ENCODE measurements at places on chromosomes 2 and 18.

DNA sequence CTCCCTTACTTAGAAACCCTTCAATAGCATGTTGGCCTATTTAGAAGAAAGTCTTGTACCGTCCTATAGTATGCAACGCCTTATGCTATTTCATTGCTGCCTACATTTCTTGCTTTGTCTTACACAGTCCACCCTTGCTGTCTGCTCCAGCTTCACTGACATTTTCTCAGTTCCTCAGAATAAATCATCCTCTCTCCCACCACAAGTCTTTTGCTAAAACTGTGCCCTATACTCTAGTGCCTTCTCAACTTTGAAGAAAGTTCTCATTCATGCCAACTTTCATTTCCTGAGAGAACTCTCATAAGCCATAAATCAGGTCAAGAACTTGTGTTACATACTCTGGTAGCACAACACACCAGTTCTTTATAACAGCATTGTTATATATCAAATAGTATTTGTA, 54.3 kb upstream of the COL3A1 start:
- DNase-seq: no peak

DNA sequence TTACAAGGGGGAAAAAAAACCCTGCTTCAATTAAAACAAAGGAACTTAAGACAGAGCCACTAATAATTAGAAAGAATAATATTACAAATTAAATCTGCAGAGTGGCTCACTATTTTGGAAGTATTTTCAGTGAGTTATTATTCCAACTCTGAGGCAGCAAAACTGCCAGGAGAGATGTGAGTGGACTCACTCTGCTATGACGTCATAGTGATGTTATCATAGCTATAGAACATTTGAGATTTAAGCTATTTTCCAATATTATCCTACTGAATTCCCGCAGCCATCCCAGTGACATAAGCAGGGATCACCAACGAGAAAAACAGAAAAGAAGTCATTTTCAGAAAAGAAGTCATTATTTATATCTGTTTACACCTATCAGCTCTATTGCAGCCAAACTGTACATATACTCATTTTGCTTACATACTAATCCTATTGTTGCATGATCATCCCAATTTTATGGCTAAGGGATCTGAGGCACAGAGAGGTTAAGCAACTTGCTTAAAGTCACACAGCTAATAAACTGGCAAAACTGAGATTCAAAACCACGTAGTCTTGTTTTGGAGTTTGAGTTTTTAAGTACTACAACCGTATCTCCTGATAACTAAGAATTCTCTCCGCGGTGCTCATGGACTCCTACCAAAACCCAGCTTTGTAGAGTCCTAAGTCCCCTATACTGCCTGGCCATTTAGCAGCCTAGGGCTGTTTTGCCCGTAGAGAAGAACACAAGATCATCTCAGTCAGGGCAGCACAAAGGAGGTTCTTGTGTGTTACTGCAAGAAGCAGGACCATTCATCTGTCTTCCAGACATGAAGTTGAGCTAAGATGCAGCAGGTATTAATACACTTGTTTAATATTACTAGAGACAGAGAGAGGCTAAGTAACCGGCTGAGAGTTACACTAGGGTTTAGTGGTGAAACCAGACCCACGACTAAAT, 299.8 kb downstream of the TCF4 start:
- DNase-seq: no peak

DNA sequence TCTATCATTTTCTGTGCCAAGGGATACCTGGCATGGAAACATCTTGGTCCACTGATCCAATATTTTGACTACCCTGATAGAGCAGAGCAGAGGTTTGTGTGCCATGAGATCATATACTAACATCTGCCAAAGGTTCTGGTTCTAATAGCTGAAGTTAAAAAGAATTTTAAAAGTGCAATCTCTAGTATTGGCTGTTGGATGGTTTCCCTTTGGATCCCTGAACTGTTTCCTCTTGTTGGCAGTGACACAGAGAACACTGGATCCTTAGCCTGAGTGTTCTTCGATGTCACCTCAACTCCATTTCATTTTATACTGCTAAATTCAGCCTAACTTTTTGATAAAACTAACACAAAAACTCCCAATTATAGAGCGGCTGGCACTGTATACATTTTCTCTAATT, 169.3 kb upstream of the FBXO11 start:
- DNase-seq: no peak

- no peak for DNase-seq
Observed at GRCh38 chr18:73414598-73414997, 546.8 kb upstream of the NETO1 start.

All from OCI-LY7 (cell line).